Smooth muscle cell of the brain vasculature (primary cell): ENCODE measurements at places on chromosomes 16 and 17.

DNA sequence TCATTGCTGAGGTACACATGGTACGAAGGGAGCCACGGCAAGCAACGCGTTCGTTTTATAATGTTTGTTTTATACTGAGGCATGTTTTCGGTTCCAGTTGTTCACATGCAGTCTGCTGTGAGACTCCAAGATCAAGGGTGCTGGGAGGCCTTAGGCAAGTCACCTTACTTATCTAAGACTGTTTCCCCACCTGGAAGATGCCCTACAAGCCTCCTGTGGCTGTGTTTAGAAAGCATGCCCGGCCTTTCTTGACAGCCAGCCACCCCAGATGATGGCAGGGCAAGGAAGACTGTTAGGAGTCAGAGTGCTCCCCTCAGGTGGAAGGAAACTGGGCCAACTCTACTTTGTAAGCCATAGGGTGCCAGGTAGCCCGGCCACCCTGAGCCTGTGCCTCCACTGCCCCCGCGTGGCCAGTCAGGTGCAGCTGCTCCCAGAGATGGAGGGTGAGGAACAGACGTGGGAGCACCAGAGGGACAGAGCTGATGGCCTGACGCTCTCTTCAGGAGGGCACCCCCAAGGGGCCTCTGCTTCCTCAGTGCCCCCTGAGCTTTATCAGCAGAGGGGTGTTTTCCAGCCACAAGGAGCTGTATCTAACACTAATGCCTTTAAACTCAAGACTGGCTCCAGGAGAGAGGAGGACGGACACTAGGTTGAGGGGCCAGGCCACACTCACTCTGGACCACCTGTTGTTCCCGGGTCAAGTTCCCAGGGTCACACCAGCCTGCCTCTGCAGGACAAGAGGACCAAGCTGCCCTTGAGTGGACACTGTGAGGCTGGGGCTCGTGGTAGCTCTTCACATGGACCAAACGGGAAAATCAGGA is 5.4 kb downstream of the NAT9 start:
- no peak for DNase-seq

DNA sequence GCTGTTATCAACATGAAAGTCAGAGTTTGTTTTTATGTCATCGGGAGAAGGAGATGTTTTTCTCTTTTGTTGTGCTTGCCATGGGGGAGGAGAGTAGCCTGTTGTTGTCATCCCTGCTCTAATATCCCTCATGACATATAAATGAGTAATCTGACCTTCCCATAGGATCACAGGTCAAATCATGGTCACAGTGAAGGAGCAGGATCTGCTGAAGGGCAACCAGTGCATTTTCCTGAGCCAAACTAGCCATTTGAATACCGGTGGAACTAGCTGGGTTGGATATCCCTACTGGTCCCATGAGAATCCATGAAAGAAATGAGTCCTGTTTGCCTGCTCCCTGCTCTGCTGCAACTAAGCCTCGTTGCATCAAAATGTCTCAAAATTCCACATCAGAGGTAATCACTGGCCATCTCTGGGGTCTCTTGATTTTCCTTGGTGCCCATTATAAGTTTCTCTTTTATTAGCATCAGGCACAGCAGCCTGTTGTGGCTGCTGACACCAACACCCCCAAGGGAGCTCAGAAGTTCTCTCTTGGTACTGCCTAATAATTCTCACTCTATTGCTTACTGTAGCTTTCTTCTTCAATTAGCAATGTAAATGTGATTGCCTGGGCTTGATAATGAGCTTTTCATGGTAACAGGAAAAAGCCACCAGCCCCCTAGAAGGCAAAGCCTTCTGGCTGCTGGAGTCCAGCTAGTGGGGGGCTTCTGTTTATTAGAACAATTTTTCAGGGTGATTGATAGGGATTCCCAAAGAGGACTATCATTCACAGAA is 211.4 kb upstream of the ERCC4 start:
- no peak for DNase-seq

- DNase-seq: no peak
Observed at GRCh38 chr17:51335883-51336822, 75.8 kb downstream of the UTP18 start.

DNA sequence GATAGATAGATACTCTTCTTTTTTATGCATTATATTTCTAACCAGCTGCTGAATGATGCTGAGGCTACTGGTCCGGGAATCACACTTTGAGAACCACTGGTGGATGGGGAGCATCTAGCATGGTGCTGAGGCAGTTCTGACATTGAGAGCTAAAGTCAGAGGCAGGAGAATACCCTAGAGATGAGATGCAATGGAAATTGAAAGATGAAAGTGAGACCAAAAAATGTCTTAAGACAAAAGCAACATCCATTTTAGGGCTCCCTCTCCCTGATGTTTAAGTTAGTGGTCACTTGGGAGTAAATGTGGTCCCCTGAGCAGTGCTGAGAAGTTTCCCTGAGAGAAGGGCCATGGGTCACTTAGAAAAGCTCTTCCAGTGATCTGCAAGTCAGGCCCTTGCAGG is 6.8 kb downstream of the PCTP start:
- no peak for DNase-seq

DNA sequence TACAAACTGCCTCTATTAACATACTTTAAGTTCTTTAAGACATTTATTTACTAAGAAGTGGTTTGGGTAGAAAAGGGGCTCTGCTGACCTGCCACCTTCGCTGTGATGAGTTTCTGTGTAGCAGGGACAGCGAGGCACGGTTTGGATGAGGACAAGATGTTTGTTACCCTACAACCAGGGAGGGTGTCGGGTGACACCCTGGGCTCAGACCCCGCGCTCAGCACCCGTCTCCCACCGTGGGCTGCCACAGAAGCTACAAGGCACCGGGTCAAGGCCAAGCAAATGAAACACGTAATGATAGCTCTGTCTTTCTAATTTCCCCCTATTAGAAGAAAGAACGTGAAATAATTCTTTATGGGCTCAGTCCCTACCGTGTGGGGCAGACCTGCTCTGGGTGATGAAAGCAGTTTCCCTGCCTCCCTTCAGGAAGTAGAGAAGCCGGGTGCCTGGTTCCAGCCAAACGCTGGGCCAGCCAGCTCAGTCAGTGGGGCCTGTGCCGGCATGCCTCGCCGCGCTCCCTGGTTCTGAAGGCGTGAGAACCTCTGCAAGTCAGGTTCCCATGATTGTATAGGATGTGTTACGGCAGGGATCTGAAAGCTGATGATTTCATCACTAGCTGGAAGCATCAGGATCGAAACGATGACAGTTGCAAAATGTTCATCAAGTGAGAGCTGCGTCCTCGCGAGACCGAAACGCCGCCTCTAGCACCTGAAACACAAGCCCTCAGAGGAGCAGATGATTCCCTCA is 3.9 kb downstream of the ZNF750 start:
- no peak for DNase-seq

DNA sequence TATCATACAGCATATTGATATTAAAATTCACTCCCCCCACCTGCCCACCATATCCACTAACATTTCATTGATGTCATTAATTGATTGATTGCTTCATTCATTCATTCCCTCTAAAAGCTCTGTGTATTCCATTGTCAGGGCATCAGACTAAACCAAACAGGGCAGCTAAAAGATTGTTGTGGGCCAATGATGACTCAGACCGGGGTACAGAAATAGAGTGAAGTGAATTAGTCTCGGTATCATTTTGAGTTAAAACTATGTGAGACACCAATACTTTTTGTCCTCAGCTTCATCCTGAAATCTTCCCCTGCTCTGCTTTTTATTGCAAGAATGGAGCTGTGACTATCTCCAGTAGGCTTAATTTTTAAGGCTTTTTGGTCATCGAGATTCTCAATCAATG is 868.3 kb downstream of the CDH11 start:
- no peak for DNase-seq

GRCh38 chr17:18182978-18183333 is 672 bp upstream of the ALKBH5 start:
- DNase-seq: no peak

DNA sequence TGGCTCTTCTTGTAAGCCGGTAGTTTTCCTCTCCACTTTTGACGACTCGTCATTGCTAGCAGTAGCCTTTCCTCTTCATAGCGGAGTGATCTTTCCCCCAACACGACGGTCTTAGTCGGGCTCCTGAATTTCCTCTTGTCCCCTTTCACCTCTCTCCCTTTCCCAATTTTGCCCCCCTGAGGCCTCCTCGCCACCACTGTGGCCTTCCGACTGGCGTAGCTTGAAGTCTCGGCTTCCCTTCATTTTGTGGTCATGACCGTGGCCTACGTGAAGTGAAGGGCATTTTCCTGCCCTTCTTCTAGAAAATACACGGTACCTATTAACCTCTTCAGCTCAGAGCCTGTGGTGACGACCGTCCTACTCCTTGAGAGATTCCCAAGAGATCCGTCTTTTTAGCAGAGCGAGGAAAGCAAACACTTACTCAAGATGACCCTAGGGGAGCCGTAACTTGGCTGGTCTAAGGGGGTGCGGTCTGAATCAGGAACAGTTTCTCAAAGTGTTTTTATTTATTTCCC is 787 bp downstream of the PRKAR1A start:
- no peak for DNase-seq

DNA sequence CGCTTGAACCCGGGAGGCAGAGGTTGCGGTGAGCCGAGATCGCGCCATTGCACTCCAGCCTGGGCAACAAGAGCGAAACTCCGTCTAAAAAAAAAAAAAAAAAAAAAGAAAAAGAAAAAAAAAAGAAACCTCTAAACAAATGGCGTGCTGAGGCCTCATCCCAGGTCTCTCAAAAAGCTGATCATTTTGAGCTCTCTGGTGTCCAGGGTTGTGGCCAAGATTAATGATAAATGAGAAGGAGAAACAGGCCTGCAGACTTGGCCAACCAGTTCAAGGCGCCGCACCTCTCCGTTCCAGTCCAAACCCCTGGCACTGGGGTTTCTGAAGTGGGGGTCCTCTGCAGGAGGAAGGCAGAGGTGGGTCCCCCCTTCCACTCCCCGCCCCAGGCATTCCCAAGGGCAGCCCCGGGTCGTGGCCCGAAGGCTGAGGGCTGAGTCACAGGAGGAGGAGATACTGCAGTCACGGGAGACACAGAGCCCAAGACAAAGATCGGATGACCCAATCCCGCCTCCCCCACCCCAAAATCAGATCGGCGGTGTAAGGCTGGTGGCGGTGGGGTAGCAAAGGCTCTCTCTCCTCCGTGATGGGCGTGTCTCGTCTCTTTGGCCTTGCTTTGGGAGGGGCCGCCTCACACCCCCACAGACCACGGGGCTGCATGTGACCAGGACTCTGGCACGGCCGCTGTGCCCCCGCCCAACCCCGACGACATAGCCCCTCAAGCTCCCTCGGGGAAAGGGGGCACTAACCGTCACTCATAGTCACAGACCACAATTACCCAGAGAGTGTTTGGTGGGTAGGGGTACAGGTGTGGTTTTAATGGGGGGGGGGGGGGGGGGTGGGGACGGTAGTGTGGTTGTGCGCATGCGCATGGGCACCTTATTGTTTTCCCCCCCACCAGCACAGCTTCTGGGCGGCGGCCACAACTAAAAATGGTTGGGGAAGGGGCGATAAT is 1.1 kb downstream of the VAT1 start:
- DNase-seq: no peak

- no peak for DNase-seq
Observed at GRCh38 chr16:87681981-87682570, 79.8 kb downstream of the JPH3 start.

GRCh38 chr16:56848029-56848936 is 16.7 kb upstream of the SLC12A3 start:
- DNase-seq: no peak

DNA sequence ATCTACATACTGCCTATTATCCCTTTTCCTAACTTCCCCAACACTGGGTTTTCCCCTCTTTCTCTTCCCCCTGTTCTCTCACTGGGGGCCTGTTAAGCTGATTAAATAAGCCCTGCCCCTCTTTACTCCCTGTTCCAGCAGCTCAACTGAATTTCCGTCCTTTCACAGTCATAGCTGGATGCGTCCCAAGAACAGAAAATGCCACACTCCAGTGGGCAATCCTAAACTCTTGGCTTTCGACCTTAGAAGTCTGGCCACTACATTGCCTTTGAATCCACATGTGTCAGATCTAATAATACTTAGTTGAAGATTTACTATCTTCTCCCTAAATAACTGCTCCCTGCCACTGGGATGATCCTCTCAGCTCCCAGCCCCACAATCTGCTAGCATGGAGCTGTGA is 34.5 kb downstream of the KCNJ16 start:
- DNase-seq: no peak

- DNase-seq: peak; percentile 88
Observed at GRCh38 chr16:70715055-70715858, 29.4 kb upstream of the MTSS2 start.

DNA sequence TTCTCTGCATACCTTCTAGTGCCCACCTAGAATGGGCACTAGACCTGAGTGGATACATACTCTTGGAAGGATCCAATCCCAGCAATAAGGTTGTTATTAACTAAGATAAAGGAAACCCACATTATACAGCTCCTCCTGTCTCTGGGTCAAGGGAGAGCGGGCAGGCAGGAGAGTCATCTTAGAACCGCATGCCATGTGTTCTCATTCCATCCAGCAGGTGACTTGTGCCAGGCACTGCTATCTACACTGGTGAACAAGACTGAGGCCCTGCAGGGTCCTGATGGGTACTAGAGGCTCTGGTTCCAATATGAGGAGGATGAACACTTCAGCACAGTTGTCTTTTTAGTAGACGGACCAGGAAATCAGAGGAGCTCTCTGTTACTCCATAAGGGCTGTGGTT is 5.9 kb upstream of the CD300H start:
- DNase-seq: no peak

DNA sequence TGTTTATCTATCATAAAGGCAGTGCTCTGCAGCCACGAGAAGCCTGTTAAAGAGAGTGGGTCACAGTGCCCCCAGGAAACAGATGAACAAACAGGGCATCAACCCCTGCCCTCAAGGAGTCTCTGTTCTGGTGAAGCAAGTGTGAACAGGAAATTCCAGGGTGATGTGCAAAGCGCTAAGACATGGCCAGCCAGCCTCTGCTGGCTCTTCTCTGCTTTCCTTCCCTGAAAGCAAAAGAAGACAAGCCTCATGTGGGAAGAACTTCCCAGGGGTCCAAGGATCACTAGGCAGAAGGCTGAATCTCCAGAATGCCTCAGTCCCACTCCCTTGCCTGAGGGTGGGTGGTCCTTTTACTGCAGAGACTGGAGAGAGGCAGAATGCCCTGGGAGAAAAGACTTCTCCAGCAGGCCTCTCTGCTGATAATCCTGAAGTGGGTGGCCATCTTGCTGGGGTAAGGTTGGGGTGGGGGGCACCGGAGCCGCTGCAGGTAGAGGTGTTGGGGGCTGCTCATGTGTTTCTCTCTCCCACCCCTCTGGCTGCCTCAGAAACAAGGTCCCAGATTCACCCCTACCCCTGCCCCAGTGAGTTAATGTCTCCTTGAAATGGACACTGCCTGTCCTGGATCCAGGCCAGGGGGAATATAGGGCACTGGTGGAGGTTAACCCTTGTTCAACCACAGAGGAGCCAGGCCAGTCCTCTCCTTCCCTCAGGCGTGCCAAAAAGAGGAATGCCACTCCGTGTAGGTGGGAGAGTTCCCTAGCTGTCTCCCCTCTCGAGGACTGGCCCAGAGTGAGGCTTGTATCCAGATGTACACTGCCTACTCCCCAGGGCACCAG is 2.4 kb downstream of the ANKRD13B start:
- no peak for DNase-seq

DNA sequence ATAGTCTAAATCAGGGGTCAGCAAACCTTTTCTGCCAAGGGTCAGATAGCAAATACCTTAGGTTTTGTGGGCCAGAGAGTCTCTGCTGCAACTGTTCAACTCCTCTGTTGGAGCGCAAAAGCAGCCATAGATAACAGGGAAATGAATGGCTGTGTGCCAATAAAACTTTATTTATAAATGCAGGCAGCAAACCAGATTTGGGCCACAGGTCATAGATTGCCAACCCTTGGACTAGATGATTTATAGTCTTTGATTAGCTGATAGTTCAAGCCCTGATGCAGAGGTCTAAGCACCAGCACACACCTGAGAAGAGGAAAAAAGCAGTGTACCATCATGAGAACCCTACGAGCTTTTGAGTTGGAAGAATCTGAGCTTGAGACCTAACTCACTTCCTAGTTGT is 86.0 kb upstream of the DYNLRB2 start:
- no peak for DNase-seq

GRCh38 chr17:63701456-63701820 is 1.5 kb upstream of the LIMD2 start:
- no peak for DNase-seq
